ENCODE measurements at places on chromosomes 11 and 22.

GRCh38 chr11:75380716-75381420 lies 18.4 kb upstream of the RPS3 start:
- DNase-seq: no peak

DNA sequence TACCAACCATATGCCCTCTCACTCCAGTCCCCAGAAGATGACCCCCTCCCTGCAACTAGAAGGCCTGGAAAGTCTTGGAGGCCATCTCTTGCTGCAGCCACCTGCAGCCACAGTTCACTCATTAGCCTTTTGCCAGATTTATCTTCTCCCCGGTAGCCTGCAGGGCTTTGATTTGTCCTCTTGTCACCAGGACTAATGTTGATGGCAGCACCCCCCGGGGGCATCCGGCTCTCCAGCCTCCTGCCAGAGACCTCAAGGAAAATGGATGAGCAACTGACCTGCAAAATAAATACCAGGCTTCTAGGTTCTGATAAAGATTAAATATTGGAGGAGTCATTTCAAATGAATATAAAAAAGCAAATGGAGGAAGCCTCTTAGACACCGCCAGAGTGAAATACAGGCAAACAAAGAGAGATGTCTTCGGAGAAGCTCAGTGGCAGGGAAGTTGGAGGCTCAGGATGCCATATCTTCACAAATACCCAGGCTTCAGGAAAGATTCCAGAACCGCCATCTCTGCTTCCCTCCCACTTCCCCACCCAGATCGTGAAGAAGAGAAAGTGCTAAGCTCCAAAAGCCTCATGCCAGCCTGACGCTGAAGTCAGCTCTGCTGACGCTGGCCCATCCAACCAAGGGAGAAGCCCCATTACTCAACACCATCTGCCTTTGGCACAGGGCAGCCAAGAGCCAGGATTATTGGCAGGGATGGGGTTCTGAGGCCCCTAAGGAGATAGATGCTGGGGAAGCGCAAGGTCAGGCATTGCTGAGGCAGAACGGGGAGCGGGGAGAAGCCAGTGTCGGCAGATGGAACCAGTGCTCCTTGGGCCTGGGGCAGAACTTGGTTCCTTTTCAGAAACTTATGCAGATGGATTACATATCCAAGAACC lies 362.7 kb downstream of the CADM1 start:
- DNase-seq: no peak

DNA sequence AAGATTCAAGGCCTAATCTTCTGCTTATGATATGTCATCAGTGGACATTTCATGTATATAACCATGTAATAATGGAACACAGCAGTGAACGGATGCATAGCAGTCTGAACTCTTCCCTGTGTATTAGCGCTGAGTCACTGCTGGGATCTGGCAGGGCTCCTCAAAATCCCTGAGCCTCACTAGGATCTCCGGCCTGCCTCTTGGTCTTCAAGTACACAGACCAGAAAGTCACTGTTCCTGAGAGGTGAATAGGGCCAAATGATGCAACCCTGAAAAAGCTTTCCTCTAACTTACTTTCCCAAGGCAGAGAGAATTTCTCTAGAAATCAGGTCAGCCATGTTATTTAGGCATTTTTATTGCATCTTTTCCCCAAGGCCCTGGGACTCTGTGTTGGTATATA lies 35.0 kb downstream of the POU2AF1 start:
- no peak for DNase-seq

GRCh38 chr11:113034576-113034975 lies 73.4 kb downstream of the NCAM1 start:
- no peak for DNase-seq

DNA sequence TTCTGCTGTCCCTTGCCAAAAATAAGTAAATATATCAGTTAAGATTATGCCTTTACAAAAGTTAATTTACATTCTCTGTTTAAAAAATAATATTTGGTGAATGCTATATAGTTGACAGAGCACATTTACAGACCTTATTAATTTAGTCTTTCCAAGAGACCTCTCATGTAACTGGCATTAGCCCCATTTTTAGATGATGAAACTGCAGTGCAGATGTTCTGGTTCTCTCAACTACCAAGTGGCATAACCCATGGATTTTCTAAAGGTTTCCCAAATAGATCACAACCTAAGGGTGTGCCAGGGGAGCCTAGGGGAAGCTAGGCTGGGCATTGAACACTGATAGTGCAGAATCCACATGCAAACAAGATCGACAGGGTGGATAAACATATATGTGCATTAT lies 88.5 kb downstream of the RNF169 start:
- no peak for DNase-seq

DNA sequence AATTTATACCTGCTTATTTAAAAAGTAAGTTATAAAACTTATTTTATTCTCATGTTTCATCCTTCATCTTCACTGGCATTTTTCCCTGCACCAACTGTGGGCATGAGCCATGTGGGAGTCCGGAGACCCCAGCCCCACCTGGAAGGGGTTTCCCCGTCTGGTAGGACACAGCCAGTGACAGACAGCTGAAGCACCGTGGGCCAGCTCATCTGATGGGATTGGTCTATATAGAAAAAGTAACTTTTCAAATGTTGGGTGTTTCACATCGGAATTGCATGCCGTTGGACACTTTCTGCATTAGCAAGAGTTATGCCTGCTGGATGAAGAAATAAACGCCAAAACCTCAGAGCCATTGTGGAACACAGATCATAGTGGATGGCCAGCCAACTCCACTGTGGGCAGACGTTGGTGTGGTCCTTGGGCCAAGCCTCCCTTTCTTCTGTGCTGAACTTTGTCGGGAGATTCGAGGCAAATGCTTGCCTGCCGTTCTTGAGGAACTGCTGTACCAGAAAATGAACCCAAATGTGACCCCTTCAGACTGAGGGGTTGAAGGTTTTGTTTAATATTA lies 1329.3 kb downstream of the TBC1D22A start:
- no peak for DNase-seq

DNA sequence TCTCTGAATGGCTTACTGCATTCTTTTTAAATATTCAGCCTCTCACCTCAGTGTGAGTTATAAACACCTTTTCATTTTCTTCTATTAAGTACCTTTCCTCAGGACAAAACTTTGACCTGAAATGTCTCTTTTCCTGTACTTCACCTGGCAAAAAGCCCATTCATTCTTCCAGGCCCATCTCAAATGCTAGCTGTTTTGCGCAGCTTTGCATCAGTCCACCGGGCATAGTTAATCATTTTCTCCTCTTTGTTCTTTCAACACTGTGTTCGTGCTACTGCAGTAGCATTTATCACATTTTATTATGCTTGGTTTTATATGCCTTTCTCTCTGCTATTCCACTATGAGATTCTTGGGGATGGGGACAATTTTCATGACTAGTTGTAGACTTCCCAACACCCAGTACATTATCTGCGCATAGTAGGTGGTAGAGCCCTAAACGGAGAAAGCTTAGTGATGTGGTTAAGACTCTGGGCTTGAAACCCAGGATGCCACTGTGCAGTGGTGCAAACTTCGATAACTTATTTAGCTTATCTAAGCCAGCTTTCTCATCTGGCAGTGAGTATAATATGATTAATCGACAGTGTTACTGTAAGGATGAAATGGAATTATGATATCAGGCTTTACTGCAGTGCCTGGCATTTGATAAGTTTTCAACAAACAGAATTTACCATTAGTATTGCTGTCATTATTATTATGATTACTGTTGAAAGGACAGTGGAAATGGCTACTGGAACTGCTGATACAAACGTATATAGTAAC lies 695.7 kb downstream of the NELL1 start:
- no peak for DNase-seq

- DNase-seq: no peak
These were observed 4.2 kb downstream of the MB start for GRCh38 chr22:35612903-35613302.

DNA sequence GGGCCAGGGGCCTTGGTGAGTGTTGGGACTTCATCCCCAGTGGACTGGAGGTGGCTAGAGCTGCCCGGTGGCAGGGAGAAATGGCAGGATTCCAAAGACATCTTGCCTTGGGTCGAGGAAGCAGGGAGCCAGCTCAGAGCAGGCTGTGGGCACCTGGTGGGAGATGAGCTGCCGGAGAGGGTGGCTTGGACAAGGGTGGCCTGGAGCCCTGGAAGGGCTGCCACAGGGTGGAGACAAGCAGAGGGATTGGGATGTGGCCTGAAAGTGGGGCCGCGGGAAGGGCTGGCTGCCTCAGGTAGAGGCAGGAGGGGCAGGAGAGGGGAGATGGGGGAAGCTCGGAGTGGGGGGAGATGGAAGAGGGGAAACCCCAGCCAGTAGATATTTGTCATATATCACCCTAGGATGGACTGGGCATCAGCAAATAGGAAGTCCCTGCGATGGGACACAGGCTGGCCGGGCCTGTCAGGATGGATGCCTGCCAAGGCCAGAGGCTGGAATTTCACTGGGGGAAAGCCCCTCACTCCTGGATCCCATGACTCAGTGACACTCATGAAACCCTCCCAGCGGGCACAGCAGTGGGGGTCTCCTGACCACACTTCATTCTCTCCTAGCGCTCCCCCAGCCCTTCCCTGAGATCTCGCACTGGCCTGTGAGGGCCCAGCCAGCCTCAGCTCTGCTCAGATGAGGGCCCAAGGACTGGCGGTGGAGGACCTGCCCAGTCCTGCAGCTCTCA lies 72.0 kb upstream of the SHISAL1 start:
- no peak for DNase-seq

DNA sequence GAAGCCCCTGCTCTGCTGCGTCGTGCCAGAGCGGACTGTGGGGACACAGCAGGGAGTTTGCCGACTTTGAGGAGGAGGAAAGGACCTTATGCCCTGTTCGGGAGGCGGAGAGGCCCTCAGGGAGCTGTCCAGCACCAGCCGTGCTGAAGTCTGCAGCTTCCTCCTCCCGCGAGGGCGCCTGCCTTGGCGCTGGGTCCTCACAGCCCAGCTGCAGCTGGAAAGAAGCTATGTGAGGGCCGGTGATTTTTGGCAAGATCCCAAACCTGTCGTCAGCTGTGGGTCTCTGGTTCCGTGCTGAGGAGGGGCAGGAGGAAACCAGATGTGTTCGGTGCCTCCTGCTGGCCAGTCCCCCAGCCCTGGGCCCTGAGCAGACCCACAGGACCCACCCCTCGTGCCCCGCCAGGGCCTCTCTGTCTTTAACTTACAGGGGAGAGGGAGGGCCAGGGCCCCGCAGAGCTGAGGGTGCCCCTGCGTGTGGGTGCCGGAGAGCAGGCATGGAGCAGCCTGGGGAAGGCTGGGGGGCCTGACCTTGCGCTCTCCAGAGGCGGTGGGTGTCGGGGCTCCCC lies 12.0 kb downstream of the BRSK2 start:
- peak; percentile 65 for DNase-seq

DNA sequence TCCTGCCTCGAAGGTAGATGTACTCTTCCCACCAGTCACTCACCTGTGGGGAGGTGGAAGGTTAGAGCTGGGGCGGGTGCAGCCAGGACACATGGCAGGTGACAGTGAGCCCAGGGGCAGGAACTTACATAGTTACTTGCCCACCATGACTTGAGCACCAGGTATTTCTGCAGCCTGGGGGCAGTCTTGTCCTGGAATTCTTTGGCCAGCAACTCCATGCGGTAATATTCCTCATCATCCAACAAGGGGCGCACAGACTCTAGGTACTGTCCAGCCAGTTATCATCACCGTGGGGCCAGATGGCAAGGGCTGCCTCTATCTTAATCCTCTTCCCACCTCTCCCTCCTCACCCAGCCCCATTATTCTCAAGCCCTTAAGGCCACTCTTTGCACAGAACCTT lies 2.2 kb downstream of the CPT1B start:
- no peak for DNase-seq

DNA sequence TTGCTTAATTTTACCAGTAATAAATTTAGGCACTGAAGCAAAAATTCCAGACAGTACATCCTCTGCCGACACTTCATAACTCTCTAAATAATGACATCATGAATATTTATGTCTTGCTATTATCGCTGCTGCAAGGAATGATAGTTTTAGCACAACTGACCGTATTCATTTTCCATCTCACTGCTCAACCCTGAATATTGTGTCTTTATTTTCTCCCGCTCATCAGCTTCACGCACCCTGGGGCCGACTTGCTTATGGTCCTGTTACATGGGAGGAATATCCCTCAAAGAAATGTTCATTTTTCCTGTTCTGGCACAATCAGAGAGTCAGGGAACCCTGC lies 33.3 kb downstream of the SLN start:
- no peak for DNase-seq

DNA sequence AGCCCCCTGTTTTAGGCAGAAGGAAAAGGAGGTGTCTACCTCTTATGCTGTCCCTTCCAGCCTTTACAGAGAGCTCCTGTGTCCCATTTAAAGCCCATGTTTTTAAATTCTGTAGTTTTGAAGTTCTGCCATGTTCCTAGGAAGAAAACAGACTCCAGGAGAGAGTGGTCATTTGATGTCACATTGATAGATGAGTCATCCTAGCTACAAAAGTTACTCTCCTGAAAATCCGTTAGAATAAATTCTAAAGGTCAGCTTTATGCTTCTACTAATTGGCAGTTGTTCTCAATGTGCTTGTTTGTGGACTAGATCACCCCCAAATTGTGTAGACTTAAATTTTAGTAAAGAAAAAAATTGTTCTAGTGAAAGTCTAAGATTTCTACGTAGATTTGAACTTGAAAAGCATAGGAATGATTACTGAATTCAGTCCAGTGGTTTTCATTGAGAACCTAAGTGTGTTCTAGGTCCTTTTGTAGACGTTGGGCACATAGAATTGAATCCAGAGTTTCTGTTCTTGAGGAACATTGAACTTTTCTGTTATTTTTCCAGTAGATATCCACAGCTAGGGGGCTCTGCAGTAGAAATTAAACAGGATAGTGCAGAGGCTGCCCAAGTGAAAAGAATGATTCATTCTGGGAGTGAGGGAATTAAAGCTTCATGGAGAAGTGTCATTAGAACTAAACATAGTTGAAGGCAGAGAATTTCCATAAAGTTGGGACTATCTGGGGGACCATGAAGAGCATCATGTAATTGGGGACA lies 140.6 kb upstream of the RASSF10 start:
- DNase-seq: peak; percentile 21

DNA sequence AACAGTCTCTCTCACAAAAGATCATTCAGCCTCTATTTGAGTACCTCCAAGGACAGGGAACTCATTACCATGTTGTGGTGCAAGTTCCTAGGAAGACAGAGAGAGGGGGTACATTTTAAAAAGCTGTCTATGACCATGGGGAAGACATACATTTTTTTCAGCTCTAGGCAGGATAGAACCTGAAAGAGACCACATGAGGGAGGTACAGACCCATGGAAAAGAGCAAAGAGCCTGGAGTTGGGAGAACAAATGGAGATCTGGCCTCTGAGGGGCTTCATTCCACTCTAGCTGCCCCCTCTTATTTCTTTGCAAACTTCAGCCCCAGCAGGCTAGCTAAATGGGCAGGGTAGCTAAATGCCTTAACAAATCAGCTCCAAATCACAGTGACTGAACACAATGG lies 36.3 kb downstream of the KCNC1 start:
- DNase-seq: no peak

- no peak for DNase-seq
These were observed 2.2 kb upstream of the MAJIN start for GRCh38 chr11:64974124-64974523.

- DNase-seq: no peak
These were observed 175.4 kb downstream of the CWF19L2 start for GRCh38 chr11:107282195-107282594.

DNA sequence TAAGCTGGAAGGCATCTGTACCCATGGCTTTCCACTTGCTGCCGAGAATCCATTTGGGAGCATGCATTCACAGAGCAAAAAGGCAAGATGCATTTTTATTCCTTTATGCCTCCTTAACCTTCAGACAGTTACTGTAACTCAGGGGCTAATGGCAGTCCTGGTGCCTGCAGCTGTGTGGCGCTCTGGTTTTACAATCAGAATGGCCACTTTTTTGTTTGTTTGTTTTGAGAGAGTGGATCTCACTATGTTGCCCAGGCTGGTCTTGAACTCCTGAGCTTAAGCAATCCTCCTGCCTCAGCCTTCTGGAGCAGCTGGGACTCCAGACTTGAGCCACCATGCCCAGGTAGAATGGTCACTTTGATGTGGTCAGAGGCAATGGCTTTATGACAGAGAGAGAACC lies 101.8 kb downstream of the NAV2 start:
- DNase-seq: no peak

All from H54 (cell line).